Fibroblast of skin of left biceps (primary cell): ENCODE measurements at places on chromosomes 5 and 9.

- peak; percentile 55 for DNase-seq
Measured at GRCh38 chr5:150263801-150264621, 25.6 kb downstream of the CAMK2A start.

DNA sequence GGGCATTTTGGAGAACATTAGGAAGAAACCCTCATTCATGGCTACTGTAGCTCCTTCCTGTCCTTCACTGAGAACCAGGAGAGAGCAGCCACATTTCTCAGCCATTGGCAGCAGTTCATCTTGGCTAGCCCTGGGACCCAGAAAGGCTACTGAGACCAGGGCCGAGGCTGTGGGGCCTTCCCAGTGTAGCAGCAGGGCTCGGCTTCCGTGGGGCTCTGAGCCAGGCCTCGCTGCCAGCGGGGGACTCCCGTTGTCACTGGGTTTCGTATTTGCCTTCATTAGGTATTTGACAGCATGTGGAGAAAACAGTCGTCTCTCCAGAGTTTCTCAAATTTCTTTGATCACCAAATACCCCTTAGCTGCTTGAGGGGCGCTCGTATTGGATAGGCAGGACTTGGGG, 37.3 kb upstream of the PRDM12 start:
- DNase-seq, result no peak

DNA sequence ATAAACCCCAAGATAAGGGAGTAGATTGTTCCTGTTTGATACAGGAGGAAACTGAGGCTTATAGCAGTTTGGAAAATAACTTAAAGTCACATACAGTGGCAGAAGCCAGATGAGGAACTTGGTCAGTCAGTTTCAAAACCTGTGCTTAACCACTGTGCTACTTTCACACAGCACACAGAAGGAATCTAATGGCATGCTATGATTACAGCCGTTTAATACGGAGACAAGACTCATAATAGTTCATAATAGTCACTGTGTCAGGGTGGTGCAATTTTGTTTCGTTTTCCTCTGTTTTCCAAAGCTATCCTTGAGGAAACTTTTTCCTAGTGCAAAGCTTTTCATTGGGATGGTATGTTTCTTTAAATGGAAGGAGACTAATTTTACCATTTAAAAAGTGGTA, 112.3 kb downstream of the GCNT1 start:
- no peak for DNase-seq

- DNase-seq, result no peak
Measured at GRCh38 chr5:29304545-29304944, 1888.9 kb upstream of the CDH6 start.

GRCh38 chr5:24747327-24747726, 102.5 kb upstream of the CDH10 start:
- DNase-seq, result no peak

GRCh38 chr5:149459891-149460290, 80.8 kb upstream of the IL17B start:
- DNase-seq, result no peak

DNA sequence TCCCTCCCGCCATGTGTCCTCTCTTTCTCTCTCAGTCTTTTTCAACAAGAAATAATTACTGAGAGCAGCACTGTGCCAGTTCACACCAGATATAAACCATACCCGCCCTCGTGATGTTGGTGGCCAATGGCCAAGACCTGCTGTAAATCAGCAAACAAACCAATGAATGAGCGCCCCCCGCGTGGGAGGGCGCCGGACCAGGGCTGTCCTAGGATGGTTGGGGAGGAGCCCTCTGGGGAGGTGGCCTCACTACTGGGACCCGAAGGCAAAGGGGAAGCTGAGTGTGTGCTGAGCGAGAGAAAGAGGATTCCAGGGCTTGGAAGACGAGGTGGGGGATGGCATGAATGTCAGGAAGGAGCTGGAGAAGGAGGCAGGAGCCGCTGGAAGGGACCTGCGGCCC, 51.2 kb upstream of the BARHL1 start:
- no peak for DNase-seq

GRCh38 chr9:125268394-125269013, 6.9 kb downstream of the GAPVD1 start:
- no peak for DNase-seq

DNA sequence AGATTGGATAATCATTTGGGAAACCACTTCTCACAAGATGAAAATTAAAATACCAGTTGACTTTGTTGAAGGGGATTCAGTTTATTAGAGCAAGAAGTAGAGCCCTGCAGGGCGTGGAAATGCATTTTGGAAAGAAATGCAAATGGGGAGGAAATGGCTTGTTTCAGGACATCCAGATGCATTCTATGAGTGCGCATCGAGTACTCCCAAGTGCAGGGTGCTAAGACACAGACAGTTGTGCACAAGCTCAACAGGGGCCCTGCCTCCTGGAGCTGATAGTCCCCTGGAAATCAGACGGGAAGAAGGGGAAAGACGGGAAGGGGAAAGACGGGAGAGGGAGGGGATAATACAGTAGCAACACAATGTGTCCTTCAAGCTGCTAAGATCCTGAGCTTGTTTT, 64.0 kb downstream of the NSUN2 start:
- no peak for DNase-seq

DNA sequence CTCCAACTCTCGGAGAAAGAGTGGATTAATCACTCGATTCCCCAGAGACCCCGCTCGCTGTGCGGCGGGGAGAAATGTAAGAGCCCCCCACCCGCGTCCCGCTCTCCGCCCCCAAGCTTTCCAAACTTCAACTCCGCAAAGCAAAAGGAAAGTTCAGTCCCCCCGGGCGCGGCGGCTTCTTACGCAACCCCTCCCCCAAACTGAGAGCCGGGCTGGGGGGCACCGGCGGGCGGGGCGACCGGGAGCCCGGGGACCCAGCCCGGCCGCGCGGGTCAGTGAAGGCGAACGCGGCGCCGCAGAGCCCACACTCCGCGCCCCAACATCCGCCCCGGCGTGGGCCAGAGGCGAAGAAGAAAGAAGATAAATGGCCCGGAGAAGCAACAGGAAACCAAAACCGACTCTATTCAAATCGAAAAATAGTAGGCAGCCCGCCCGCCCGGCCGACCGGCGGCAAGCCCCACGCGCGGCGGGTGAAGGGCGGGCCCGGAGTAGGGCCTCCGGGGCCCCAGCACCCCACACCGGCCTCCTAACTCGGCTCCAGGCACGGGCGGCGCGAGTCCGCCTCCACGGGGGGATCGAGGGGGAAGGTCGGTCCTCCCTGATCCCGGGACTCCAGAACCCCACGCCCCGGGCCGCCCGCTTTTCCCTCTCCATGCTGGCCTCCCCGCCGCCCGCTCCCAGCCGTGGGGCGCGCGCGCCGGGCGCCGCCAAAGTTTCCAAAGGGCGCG, 720 bp downstream of the NOTCH1 start:
- DNase-seq, result no peak

DNA sequence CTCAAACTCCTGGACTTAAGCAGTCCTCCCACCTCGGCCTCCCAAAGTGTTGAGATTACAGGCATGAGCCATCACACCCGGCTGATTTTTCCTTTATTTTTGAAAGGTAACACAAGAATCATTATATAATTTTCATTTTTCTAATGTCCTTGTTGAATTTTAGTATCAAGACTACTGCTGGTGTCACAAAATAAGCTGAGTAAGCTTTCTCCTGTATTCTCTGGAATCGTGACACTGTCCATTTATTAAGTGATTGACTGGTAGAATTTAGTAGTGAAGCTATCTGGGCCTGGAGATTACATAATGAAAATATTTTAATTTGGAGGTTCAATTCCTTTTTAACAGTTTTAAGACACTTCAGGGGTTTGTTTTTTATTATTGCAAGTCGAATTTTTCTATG, 9.5 kb downstream of the CDK20 start:
- DNase-seq, result no peak

DNA sequence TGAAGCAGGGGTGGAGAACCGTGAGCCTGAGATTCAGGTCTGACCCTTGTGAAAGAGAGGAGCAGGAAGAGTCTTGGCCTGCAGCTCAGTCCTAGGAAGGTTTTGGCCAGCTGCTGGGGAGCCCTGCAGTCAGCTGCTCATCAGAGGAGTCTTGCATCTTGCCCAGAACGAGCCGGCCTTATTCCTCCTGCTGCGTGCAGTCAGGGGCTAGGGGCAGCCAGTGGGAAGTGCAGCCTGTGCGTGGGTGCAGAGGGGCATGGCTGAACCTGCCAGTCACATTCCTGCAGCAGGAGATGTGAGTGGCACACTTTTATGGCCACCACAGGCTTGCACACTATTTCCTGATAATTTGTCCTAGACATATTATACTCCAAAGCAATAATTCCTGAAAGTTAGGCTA, 278.7 kb downstream of the NPR3 start:
- no peak for DNase-seq

- no peak for DNase-seq
Measured at GRCh38 chr9:81108391-81108790, 581.0 kb downstream of the TLE1 start.

DNA sequence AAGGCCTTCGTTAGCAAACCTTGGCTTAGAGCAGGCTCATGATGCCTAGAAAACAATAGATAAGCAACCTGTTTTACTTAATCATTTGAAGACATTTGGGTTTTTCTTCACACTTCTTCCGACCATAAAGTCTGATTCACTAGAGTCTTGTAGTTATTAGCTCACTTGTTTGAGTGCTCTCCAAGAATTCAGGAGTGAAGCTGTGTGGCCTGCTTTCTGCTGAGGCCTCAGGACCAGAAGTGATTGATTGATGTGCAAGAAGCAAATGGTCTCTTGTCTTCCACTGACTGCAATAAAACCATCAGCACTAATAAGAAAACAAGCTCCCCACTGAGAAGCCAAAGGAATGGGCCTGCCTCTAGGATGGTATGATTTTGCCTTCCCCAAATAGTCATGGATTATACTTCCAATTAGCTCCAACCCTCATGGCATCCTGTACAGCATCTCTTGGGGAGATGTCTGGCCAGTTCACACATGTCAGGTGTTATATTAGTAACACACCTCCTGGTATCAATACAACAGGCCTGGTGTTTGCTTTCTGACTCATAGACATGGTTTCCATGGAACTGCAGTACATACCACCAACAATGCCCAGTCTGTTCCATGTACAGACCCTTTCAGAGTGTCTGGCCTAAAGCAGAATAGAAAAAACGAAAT, 317.6 kb downstream of the CWC27 start:
- DNase-seq, result no peak

- peak; percentile 82 for DNase-seq
Measured at GRCh38 chr5:128826275-128826674, 139.0 kb upstream of the SLC27A6 start.

GRCh38 chr5:9599391-9599790, 30.8 kb downstream of the TAS2R1 start:
- DNase-seq, result no peak

DNA sequence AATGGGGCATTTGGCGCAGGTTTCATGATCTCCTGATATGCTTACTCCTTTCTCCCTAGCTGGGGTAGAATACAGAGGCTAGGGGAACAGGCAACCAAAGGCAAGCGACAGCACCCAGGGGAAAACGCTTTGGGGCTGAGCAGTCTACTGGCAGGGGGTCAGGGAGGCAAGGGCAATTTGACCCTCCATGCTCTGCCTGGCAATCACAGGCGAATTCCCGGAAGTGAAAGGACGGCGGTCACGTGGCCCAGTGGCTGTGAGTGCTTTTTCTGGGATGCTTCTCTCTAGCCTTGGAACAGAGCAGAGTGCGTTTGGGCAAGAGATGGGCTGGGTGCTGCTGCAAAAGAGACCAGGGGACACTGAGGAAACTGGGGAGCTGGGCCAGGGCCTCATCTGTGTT, 5.7 kb downstream of the GPX3 start:
- DNase-seq, result no peak

GRCh38 chr9:69485466-69485865, 160.5 kb downstream of the ENTREP1 start:
- no peak for DNase-seq

GRCh38 chr9:126151031-126151685, 175.5 kb upstream of the MVB12B start:
- DNase-seq, result no peak

DNA sequence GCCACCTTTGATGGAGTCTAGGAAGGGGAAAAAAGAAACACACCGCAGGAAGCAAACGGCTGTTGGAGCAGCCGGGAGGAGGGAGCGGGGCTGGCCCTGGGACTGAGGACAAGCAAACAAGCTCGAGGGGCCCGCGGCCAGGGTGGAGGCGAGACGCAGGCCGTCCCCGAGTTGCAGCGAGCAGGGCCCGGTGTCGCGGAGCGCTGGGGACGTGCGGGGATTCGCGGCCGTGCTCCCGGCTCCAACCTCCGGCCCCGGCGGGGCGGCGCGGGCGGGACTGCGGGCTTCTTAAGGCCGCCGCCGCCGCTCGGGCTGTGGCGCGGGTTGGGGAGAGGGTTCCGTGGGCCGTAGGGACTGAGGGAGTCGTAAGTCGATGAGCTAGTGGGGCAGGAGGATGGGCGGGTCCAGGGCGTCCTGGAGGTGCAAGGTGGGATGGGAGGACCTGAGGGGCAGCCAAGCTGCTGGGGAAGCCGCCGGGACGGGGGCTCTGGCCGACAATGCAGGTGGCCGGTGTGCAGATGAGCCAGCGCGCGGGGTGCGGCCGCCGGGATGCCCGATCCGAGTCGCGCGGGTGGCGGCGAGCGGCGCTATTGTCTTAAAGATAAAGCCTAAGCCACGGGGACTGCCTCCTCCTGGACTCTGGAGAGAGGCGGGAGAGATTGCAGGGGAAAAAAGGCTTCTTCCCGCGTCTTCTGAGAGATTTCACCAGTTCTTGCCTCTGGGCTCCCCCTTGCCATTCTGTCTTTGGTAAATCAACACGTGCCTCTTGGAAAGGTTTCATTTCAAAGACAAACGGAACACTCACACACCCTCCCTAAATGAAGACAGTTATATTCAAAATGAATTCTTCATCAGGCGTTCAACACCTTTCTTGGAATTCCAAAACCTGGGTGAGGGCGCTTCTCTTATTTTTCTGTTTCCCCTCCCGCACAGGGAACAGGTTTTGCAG, 1.6 kb upstream of the HAPLN1 start:
- DNase-seq, result peak; percentile 61

DNA sequence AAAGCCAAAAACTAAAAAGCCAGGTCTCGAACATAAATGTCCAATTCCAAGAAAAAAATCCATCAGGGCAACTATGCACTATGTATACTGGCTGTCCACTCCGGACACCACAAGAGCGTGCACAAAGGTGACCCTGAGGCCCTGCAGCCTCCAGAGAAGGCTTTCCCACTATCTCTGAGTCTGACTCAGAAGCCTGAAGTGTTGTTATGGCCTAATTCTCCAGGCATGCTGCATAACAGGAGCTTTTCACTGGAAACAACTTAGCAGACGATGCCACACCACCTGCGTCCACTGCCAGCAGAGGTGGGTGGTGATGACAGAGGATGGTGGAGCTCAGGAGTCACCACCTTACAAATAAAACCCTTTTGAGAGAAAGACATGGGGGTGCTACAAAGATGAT, 63.7 kb downstream of the HABP4 start:
- no peak for DNase-seq

DNA sequence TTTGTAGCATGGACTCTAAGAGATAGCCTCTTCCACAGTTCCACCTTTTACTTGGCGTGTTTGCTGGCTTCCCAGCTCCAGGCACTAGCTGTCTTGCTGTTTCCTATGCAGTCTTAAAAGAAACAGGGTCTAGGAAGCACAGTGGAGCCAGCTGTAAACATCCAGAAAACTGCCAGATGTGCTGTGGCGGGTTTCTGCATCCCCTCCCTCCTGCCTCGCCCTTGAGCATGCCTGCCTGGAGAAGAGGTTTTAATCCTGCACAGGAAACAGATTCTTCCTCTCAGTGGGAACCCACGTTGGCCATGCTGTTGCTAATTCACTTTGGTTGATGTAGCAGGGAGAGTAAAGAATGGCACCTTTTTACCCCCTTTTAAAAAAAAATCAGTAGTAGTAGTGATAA, 121.3 kb downstream of the RPS23 start:
- DNase-seq, result no peak

GRCh38 chr9:131534721-131535237, 3.7 kb upstream of the UCK1 start:
- DNase-seq, result no peak
